RKO (cell line): ENCODE measurements at places on chromosomes 11 and 22.

GRCh38 chr11:58058276-58059006 is 27.7 kb downstream of the OR6Q1 start:
- no peak for DNase-seq

- DNase-seq, result no peak
Observed at GRCh38 chr11:100939571-100939970, 190.0 kb downstream of the PGR start.

GRCh38 chr11:72174302-72175070 is 17.5 kb upstream of the FOLR1 start:
- DNase-seq, result no peak

- DNase-seq, result no peak
Observed at GRCh38 chr11:46050003-46050461, 71.2 kb downstream of the PHF21A start.

- no peak for DNase-seq
Observed at GRCh38 chr11:13108416-13108815, 99.3 kb downstream of the RASSF10 start.

- peak; percentile 29 for DNase-seq
Observed at GRCh38 chr11:123429336-123429735, 733 bp upstream of the GRAMD1B start.

DNA sequence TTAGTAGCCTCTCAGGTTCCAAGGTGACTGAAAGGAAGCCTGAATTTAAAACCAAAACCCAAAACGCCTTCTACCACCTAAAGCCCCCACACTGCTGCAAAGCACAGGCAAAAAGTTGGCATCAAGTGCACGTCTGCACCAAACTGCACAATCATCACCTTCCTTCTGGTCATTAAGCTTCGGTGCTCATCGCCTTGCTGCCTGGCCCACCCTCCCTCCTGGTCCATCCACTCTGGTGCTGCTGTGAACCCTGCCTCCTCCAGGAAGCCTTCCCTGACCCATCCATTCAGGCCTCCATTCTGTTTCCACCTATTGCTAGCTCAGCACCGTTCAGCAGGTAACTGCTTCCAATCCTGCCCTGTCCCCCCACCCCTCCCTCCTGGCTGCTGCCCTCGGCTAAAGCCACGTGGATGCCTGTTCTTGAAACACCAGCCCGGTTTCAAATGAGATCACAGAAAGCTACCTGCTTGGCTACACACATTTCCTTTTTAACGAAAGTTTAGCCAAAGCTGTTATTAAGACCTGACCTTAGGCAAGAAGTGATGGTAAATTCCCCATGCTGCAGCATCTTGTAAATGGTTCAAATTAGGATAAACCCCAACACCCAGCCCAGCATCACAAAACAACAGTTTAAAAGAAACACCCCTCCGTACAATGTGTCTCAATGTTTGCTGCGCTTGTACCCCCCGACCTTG is 53.8 kb upstream of the CD5 start:
- DNase-seq, result no peak

DNA sequence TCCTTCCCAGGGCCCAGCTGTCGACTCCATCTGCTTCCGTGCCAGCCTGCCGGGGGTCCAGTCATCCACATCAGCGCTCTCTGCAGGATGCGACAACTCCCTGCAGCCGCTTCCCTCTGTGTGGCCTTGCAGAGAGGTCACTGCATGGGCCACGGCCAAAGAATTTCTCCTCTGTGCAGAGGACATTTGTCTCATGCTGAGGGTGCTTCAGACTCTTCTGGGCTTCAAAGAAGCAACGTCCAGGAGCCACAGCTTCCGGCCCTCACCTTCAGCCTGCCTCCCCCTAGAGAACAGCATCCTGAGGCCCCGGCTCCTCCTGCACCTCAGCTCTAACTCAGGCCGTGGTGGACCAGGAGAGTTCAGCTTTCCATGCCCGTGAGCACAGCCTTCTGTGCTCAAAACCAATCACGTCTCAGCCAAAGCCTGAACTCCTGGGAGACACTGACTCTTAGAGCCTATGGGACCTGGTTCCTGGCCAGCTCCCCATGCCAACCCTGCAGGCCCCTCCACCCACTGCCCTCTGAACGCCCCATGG is 258.9 kb downstream of the BRD1 start:
- no peak for DNase-seq

- DNase-seq, result peak; percentile 35
Observed at GRCh38 chr11:11163236-11163635, 189.8 kb downstream of the CSNK2A3 start.

GRCh38 chr11:120674542-120674941 is 163.0 kb downstream of the GRIK4 start:
- no peak for DNase-seq

GRCh38 chr22:21754523-21754922 is 18.9 kb upstream of the YPEL1 start:
- DNase-seq, result no peak
